ENCODE measurements at places on chromosomes 2 and 18. TPM values are rescaled to one million over a fixed set of nuclear protein-coding genes. Genes with fewer than 3 reads are reported as not detected.

- DNase-seq = peak; percentile 40
Measured at GRCh38 chr2:67616749-67617148, 219.6 kb downstream of the ETAA1 start.

The ONECUT2 gene
- total RNA-seq = under 0.01 TPM

The WDR35 gene
- 10.5 TPM for total RNA-seq

GRCh38 chr2:75333646-75334045 is 134.3 kb upstream of the TACR1 start:
- no peak for DNase-seq

GRCh38 chr2:218576854-218577253 is 8.2 kb downstream of the CNOT9 start:
- no peak for DNase-seq

The CHRNG gene
- not detected for total RNA-seq

DNA sequence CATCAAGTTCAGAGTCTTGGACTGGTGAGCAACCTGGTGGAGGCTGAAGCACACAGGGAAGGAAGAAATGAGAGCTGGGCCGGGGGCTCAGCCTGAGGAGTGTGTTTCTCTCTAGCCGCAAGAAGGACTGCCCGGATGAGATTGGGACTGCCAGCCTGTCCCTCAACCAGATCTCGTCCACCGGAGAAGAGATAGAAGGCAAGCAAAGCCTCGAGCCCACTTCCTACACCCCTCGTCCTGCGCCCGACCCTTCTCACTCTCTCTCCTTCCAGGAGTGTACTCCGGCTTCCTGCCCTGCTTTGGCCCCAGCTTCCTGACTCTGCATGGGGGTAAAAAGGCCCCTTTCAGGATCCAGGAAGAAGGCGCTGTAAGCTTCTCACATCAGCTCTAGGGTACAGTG is 26.2 kb downstream of the FER1L5 start:
- DNase-seq = no peak

DNA sequence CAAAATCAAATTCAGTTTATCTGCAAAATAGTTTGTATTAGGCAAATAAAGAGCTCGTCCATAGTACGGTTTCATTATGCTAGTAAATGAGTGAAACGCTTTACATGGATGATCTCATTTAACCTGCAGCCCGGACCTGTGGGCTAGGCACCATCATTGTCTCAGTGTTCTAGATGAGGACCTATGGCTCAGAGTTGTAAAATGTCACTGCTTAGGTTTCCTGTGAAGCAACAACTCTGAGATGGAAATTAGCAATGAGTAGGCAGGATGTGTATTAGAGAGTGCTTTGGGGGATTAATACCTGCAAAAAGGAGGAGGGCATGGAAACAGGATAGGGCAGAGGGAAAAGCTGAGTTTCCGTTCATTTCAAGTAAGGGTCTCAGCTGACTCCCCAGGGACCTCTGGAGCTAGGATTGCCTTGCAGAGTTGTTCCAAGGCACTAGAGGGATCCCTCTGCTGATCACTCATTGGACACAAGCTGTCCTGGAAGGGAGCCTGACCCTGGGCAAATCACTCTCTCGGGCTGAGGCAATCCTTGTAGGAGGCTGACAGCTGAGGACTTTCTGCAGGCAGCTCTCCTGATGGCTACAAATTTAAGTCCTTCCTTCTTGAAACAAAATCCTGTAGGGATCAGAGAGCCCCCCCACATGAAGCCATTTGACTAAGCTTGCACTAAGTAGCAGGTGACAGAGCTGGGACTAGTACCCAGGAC is 58.8 kb upstream of the SIX2 start:
- DNase-seq = no peak

- DNase-seq = no peak
Measured at GRCh38 chr18:57544936-57545660, 41.4 kb downstream of the FECH start.

DNA sequence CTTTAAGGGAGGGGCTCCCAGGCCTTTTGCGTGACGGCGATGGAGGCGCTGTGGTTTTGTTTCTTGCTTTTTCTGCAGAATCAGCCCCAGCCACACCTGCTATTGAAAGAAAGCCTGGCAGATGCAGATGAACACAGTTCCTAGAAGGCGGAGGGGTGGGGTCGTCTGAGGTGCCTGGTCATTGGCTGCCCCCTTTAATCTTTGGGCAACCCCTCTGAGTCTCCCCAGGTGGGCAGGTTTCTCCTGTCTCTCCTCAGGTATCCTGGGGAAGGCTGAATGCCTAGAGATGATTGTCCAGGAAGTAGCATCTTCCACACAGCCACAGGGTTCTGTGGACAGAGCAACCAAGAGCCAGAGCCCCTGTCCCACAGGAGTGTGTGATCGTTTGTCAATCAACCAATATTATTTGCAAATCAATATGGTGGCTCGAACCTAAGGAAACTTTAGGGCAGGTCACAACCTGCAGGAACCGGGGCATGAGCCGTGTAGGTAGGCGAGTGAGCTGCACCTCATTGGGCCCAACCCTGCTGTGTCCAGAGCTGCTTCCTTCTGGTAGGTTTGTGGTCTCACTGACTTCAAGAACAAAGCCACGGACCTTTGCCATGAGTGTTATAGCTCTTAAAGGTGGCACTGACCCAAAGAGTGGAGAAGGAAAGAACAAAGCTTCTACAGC is 104.3 kb downstream of the NDUFA10 start:
- DNase-seq = no peak

DNA sequence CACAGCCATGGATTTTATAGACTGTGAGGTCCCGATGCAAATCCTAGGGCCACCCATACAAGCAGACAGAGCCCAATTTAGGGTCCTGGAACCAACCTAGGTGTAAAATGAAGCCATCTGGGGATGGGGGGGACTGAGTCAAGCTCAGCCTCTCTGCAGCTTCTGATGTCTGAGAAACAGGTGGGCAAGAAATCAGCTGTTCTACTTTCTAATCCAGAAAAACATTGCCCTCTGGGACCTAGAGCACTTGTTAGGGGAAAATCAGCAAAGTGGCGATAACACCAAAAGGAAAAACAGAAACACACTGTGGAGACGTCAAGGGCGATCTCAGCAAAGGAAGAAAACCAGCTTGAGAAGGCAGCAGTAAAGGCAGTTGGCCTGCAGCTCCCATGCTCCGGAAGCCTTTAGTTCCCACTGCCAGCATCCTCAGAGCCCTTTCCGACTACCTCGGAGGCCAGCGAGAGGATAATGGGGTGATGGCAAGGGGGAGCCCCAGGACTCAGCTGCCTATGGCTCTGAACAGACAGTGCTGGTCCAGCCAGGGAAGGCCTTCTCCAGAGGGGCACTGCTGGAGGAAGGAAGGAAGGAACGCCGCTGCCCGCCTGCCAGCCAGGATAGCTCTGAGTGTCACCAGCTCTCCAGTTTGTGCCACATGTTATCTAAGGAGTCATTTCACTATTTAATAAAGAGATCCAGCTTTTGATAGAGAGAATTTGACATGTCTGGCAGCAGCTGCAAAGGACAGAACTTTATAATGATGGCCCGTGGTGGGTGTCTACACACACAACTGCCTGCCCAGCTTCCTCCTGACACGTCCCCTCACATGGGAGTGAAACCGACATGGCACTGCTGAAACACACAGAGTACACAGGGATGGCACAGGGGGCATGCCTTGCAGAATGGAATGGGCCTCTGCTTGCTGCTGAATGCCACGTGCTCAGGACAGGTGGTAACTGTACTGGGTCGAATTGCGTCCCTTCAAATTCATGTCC is 37.7 kb downstream of the HS1BP3 start:
- peak; percentile 33 for DNase-seq

The DAW1 gene
- total RNA-seq = not detected

GRCh38 chr2:25259737-25260124 is 82.0 kb downstream of the DNMT3A start:
- DNase-seq = no peak

GRCh38 chr18:40250236-40250635 is 1704.8 kb upstream of the PIK3C3 start:
- no peak for DNase-seq

The ERBB4 gene
- 0.14 TPM for total RNA-seq

DNA sequence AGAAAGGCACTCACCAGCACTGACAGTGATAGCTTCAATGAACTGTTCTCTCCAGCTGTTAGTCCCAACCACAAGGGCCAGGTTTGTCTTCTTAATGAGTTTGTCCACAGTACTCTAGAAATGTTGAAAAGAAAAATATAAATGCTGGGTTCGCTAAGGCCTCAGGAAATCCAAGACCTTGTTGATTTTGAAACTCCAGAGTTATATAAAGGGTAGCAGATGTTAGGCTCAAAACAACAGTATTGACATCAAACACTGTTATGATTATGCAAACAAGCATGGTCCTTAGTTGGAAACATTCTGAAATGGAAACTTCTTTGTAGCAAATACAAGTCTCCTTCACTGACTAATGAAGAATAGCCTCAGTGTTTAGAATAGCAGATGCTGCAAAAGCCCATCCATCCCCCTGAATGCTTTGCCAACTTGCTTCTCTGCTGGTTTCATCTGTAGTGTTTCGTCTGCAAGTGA is 291.1 kb downstream of the SLC8A1 start:
- no peak for DNase-seq

DNA sequence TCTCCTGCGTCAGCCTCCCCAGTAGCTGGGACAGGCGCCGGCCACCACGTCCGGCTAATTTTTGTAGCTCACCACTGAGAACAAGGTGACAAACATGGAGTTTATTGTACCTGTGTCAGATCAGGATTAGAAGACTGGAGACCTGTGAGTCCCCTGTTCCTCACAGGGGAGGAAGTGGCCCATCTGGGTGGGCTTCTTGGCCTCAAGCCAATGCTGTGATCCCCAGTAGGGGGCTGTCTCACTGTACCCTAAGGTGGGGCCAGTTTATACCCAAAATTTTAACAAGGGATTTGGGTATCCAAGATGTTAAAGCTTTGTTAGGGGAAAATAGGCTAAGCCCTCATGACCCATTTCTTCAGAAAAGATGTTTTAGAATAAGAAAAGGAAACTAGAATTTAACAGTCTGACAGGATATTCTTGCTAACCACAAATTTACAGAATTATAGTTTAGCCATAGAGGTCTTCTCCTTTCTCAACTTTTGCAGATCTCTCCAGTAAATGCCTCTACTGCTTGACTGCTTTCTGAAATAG is 16.3 kb downstream of the PCBP1 start:
- no peak for DNase-seq

- peak; percentile 83 for DNase-seq
Measured at GRCh38 chr2:215531284-215531683, 95.4 kb upstream of the FN1 start.
